ENCODE measurements at places on chromosomes 2 and 18. TPM values are rescaled to one million over a fixed set of nuclear protein-coding genes. Genes with fewer than 3 reads are reported as not detected.

- H3K4me3 ChIP-seq, result no peak overlapping the region
- H3K36me3 ChIP-seq, result no peaks in the 10 kb centered on the region
- H3K27ac ChIP-seq, result no peak overlapping the region
- no peak for DNase-seq
- no peaks in the 10 kb centered on the region for H3K27me3 ChIP-seq
- no peaks in the 10 kb centered on the region for H3K4me1 ChIP-seq
Observed at GRCh38 chr2:58010599-58010998, 36.0 kb upstream of the VRK2 start.

REV1 gene
- 50.7 TPM for total RNA-seq

GRCh38 chr2:188576651-188577050 is 285.0 kb downstream of the GULP1 start:
- H3K36me3 ChIP-seq, result no peaks in the 10 kb centered on the region
- H3K27ac ChIP-seq, result no peak overlapping the region
- H3K4me3 ChIP-seq, result no peak overlapping the region
- H3K4me1 ChIP-seq, result no peaks in the 10 kb centered on the region
- H3K27me3 ChIP-seq, result no peaks in the 10 kb centered on the region

MAL gene
- total RNA-seq, result 13.4 TPM

- no peaks in the 10 kb centered on the region for H3K36me3 ChIP-seq
- H3K27me3 ChIP-seq, result peaks cover 7% of the 10 kb centered on the region
- peaks cover 7% of the 10 kb centered on the region for H3K4me1 ChIP-seq
- H3K27ac ChIP-seq, result no peak overlapping the region
- DNase-seq, result no peak
Observed at GRCh38 chr2:168907940-168908662, 7.0 kb downstream of the G6PC2 start.

DNA sequence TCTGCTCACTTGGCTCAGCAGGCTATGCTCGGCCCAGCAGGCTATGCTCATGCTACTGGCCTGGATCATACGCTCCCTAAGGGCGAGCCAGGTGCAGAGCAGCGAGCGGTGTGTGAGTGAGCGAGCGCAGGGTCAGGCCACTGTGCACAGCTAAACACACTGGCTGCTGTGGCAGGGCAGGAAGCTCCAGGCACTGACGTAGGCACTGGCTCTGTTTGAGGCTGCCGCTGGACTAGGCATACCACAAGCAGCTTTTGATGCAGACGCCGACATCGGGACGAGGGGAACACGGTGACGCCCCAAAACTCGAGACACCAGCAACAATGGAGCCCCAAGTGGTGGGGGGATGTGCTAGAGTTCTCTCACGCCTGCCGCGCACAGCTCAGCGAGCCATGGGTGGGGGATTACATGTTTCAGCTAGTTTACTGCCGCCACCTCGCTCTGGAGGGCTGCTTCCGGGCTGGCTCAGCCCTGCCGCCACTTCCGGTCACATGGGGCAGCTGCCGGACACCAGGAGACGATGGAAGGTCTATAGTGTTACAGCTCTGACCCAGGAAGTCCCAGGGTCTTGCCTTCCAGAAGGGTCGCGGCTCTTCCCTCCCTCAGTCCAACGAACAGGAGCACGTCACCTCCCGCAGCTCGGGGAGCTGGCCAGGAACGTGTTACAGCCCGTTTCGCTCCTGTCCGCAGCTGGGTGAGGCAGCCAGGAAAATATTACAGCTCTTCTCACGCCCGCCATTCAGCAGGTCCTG is 1176.9 kb upstream of the LRRTM1 start:
- no peaks in the 10 kb centered on the region for H3K27me3 ChIP-seq
- no peak overlapping the region for H3K27ac ChIP-seq
- no peaks in the 10 kb centered on the region for H3K4me1 ChIP-seq
- peak; percentile 31 for DNase-seq

SKOR2 gene
- not detected for total RNA-seq

DNA sequence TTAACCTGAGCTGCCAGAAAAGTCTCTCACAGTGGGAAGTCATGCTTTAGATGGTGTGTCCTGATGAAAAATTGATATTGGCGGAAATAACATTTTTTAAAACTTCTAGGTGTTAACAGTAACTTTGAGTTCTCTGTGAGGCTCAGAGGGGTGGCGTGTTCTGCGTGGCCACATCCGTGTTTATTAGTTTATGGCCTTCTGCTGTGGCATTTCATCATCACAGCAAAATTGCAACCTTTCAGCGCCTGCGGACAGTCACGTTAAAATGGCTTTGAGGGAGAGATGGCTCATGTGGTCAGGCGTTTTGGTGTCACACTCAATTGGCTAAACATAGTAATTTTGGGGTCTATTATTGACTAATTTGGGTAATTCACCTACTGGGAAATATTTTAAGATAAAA is 42.4 kb downstream of the KLHL29 start:
- no peak overlapping the region for H3K4me3 ChIP-seq
- no peaks in the 10 kb centered on the region for H3K36me3 ChIP-seq
- no peaks in the 10 kb centered on the region for H3K27me3 ChIP-seq
- H3K27ac ChIP-seq, result no peak overlapping the region

BOLL gene
- not detected for total RNA-seq

GRCh38 chr2:133457861-133458260 is 110.4 kb downstream of the NCKAP5 start:
- no peak for DNase-seq
- no peaks in the 10 kb centered on the region for H3K4me1 ChIP-seq
- no peaks in the 10 kb centered on the region for H3K27me3 ChIP-seq
- H3K27ac ChIP-seq, result no peak overlapping the region

GRCh38 chr2:139645617-139646016 is 865.4 kb upstream of the NXPH2 start:
- H3K4me3 ChIP-seq, result no peak overlapping the region
- no peaks in the 10 kb centered on the region for H3K36me3 ChIP-seq
- no peaks in the 10 kb centered on the region for H3K4me1 ChIP-seq
- no peak overlapping the region for H3K27ac ChIP-seq

DNA sequence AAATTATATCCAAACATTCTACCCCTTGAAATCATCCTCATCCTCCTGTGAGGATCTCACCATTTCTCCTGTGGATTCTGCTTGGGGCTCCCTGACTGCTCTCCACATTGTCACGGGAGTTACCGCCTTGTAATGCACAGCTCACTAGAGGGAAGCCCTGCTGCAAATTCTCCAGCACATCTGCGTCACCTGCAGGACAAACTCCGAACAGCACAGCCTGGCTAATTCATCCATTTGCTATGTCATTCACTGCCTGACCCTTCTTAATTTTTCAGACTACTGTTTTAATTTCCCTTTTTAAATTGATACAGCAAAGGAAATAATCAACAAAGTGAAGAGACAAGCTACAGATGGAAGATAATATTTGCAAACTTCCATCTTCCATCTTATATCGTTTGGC is 627.4 kb downstream of the FBXO15 start:
- H3K27me3 ChIP-seq, result no peaks in the 10 kb centered on the region
- H3K36me3 ChIP-seq, result no peaks in the 10 kb centered on the region
- no peaks in the 10 kb centered on the region for H3K4me1 ChIP-seq
- no peak overlapping the region for H3K27ac ChIP-seq

NT5C1B gene
- not detected for total RNA-seq

GRCh38 chr2:143955401-143956065 is 564.4 kb downstream of the ZEB2 start:
- peaks cover 3% of the 10 kb centered on the region for H3K4me1 ChIP-seq
- no peak overlapping the region for H3K27ac ChIP-seq
- no peak for DNase-seq
- H3K36me3 ChIP-seq, result no peaks in the 10 kb centered on the region

GALNT3 gene
- total RNA-seq, result 27.8 TPM

DNA sequence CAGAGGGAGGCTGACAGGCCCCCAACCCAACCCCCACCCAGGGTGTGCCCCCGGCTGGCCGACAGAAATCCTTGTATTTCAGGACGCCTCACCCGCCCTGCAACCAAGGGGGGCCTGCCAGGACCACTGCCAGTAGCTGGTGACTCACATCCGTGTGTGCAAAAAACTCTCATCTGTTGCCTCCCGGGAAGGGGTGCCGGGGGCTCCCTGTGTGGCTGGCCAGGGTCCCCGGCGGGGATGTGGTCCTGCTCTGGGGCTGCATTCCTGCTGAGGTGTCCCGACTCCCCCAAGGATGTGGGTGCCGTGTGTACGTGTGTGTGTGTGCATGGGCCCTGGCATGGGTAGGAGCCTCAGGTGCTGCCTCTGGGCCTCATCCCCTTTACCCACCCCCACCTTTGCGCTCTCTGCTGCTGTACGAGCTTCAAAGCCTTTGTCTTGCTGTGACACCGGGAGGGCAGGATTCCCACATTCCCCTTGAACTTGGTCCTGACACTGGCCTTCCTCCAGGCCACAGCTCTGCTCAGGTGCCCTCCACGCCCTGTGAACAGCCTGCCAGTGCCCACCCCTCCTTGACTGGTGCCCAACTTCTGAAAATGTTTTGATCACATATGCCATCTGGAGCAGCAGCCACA is 226.3 kb upstream of the HDAC4 start:
- peaks cover 5% of the 10 kb centered on the region for H3K27me3 ChIP-seq
- H3K27ac ChIP-seq, result no peak overlapping the region
- no peaks in the 10 kb centered on the region for H3K4me1 ChIP-seq
- DNase-seq, result no peak
- no peak overlapping the region for H3K4me3 ChIP-seq

DNA sequence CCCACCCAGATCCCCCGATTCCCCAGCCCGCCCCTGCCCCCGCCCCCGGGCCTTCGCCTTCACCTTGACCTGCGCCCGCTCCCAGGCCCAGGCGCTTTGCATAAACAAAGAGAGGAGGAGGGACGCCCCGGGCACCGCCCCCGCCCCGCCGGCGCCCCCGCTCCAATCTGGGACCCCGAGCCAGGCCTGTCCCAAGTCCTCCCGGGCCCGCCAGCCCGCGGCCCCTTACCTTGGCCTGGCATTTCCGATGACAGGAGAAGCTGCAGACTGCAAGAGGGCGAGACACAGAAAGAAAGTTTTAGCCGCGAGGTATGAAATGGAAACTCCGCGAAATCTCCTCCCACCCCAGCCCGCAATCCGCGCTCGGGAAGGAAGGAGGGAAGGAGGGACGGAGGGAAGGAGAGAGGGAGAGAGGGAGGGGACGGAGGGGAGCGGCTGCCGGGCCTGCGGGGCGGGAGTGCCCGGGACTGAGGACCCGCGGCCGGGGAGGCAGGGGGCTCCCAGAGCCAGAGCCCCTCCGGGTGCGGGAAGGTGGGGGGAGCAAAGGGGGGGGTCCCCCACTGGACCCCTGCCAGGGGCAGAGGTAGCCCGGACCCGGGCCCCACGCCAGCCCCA is 24.2 kb downstream of the TNS1 start:
- peak overlapping the region; percentile 64 for H3K27ac ChIP-seq
- no peak for DNase-seq
- peak overlapping the region; percentile 60 for H3K4me3 ChIP-seq
- H3K27me3 ChIP-seq, result no peaks in the 10 kb centered on the region
- H3K36me3 ChIP-seq, result no peaks in the 10 kb centered on the region

GRCh38 chr2:138512672-138513071 is 11.1 kb downstream of the SPOPL start:
- peaks cover 20% of the 10 kb centered on the region for H3K4me1 ChIP-seq
- H3K4me3 ChIP-seq, result no peak overlapping the region
- no peaks in the 10 kb centered on the region for H3K27me3 ChIP-seq
- H3K36me3 ChIP-seq, result no peaks in the 10 kb centered on the region
- H3K27ac ChIP-seq, result no peak overlapping the region

SLC1A4 gene
- total RNA-seq, result 9.7 TPM

GRCh38 chr2:231904161-231904611 is 22.0 kb downstream of the NPPC start:
- H3K36me3 ChIP-seq, result no peaks in the 10 kb centered on the region
- H3K27ac ChIP-seq, result no peak overlapping the region
- no peak overlapping the region for H3K4me3 ChIP-seq
- no peaks in the 10 kb centered on the region for H3K27me3 ChIP-seq
- DNase-seq, result no peak
- no peaks in the 10 kb centered on the region for H3K4me1 ChIP-seq

GRCh38 chr2:232501794-232502390 is 14.3 kb upstream of the ECEL1 start:
- no peaks in the 10 kb centered on the region for H3K36me3 ChIP-seq
- DNase-seq, result no peak

- no peak overlapping the region for H3K4me3 ChIP-seq
- H3K4me1 ChIP-seq, result peaks cover 4% of the 10 kb centered on the region
Observed at GRCh38 chr2:148052687-148053086, 31.8 kb downstream of the MBD5 start.

DNA sequence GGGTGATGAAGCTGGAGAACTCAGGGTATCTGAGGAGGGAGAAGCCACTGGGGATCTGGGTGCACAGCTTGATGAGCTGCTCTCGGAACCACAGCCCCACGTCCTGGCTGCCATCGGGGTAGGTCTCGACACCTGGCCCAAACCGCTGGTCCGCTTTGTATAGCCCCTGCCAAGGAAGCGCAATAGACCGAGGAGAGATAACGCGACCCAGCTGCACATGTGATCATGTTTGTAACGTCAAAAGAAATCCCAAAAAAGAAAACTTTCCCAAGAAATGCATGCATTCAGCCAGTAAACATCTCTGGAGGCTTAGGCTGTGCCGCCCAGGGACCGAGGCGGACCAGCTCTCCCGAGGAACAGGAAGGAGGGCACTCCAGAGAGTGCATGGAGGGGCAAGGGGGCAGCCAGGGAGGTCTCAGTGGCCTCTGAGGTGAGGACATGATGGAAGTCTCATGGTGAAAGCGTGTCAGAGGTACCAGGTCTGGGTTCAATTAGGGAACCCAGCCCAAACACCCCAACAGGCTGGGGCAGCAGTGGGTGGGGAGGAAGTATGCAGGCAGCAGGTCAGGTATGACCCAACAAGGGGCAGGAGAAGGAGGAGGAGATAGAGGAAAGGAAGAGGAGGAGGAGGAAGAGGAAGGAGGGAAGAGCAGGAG is 28.3 kb downstream of the ANKMY1 start:
- no peak overlapping the region for H3K27ac ChIP-seq
- no peak overlapping the region for H3K4me3 ChIP-seq
- no peaks in the 10 kb centered on the region for H3K4me1 ChIP-seq
- H3K36me3 ChIP-seq, result peaks cover 19% of the 10 kb centered on the region
- no peak for DNase-seq

CFAP53 gene
- total RNA-seq, result 3.7 TPM

DNA sequence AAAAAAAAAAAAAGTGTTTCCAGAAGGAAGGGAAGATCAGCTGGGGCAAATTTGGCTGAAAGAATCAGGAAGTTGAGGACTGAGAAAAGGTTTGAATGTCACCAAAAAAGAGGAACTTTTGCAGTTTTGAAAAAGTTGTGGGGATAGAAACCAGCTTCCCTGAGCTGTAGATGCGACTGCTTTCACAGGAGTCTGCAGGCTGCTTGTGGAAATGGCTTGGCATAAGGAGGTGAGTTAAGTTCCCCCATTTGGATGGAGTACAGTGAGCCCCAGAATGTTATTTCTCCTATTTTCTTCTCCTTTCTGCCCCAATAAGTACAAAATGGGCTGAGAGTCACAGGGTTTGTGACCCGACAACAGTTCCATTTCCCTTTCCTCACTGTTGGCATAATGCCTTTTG is 16.5 kb upstream of the ME2 start:
- no peak overlapping the region for H3K4me3 ChIP-seq
- H3K27me3 ChIP-seq, result no peaks in the 10 kb centered on the region
- H3K27ac ChIP-seq, result peak overlapping the region; percentile 53
- no peaks in the 10 kb centered on the region for H3K36me3 ChIP-seq

All from lower lobe of right lung (tissue), 2 donors.